ENCODE measurements at places on chromosomes 7 and 10.

GRCh38 chr7:2446676-2447075, 29.5 kb downstream of the GRIFIN start:
- DNase-seq: no peak

DNA sequence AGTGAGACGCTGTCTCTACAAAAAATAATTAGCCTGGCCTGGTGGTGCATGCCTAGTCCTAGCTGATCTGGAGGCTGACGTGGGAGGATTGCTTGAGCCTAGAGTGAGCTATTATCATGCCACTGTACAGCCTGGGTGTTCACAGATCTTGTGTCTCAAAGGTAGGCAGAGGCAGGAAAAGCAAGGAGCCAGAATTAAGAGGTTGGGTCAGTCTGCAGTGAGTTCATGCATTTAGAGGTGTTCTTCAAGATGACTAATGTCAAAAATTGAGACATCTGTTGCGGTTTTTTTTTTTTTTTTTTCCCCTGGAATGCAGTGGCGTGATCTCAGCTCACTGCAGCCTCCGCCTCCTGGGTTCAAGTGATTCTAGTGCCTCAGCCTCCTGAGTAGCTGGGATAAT, 5.4 kb downstream of the PPIA start:
- DNase-seq: no peak

DNA sequence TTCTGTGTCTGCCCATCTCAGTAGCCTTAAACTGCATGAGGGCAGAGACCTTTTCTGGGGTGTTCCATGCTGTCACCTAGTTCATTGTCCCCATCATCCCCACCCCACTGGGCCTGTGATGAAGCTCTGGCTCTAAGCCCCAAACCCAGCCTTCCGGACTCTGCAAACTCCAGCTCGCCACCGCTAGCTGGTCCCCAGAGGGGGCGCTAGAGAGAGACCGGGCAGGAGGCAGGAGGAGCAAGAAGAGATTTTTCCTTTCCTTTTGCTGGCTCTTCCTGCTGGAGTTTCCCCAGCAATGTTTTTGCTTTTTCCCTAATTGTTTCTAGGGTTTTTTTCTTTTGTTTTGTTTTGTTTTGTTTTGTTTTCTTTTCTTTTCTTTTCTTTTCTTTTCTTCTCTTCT, 234.4 kb downstream of the TEX36 start:
- DNase-seq: peak; percentile 25

GRCh38 chr7:157080111-157080730, 58.5 kb upstream of the UBE3C start:
- no peak for DNase-seq

DNA sequence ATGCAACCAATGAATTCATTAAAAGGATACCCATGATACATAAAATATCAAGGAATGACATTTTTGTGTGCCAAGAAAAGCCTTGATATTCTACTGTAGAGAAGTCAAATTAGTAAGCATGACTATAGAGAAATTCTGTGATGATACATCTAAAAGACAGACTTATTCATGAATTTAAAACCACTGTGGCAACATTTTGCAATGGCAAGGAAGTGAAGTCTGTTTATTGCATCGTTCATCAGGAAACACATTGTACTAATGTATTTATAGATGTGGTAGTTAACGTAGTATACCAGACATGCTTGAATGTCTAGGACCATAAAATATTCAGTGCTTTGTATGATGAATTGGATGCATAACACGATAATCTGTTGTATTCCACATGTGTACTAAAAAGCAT, 9.3 kb upstream of the CLEC5A start:
- no peak for DNase-seq

- DNase-seq: no peak
These were observed 44.2 kb downstream of the LRMDA start for GRCh38 chr10:75475460-75476182.

- DNase-seq: no peak
These were observed 171.5 kb upstream of the CDCA7L start for GRCh38 chr7:22117222-22117621.

DNA sequence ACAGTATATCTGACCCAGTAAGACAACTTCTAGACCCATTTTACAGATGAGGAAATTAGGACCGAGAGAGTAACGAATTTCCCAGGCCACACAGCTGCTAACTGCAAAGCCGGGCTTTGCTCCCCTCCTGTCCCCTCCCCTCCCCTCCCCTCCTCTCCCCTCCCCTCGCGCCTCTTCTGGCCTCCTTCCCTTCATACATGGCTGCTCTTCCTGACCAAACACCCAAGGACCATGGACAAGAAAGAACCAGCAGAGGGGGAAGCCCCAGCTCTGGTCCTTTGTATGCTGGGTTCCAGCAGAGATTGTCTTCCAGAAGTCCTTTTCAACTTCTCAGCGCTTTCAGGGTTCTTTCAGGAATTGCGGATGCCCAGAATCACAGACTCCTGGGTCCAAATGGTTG, 3.6 kb upstream of the TMEM72 start:
- DNase-seq: no peak

- no peak for DNase-seq
These were observed 290.8 kb upstream of the ZNF32 start for GRCh38 chr10:43939389-43939938.

DNA sequence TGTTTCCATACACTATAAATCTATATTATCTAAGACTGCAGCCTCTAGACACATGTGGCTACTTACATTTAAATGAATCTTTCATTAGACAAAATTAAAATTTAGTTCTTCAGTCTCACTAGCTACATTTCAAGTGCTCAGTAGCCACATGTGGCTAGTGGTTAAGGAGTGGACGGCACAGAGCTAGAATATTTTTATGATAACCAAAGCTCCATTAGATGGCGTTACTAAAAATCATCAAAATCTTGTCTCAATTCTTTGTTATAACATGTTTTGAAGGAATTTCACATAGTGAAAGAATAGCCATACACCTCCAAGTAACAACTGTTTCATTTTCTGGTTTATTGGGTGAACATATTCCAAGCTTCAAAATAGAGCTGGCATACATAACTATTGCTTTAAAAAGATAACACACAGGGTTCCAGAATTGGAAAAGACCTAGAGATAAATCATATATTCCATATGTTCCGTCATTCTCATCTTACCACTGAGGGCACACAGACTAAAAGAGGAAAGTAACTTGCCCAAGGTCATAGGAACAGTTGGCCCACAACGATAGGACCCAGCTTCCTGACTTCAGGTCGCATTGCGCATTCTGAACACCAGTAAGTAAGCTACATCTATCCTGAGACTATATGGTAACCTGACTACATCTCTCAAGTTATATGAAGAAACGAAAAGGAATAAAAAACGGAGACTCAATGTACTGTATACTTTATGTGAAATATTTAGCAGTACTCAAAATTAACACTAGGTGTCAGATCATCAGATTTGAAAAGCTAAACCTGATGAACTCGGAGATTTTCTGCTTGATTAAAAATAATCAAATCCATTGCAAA, 66.6 kb downstream of the CAV1 start:
- no peak for DNase-seq

DNA sequence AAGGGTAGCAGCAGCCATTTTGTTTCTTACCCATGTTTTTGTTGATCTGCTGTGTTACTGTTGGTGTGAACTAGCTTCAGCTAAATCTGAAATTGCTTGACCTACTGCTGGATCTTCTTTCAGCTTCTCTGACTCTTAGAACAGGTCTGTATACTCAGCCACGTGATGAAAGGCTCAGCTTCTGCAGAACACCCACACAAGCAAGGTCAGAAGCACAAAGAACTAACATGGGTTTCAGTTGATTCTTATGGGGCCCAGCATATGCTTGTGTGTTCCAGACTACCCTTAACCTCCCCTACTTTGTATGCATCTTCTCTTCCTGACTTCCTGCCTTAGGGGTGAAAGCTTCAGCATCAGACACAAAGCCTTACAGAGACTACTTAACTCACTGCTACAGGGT, 186.8 kb downstream of the HGF start:
- DNase-seq: no peak

GRCh38 chr7:100166317-100166940, 2.0 kb downstream of the GAL3ST4 start:
- no peak for DNase-seq

DNA sequence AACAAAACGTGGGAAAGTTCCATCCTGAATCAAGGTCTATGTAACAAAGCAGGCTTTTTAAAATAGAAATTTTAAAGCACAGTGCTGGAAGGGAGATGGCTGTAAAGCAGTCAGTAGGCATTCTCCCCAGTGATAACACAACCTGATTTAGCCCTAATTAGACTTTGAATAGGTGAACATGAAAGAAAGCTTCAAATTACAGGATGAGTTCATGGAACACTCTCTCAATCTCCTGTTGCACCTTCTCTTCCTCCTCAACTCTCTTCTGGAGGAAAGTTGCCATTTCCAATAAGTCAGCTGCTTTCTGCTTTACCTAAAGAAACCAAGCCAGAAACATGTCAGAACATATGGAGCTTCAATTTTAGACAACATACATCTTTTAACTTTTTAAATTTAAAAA, 20.1 kb downstream of the SFR1 start:
- no peak for DNase-seq

DNA sequence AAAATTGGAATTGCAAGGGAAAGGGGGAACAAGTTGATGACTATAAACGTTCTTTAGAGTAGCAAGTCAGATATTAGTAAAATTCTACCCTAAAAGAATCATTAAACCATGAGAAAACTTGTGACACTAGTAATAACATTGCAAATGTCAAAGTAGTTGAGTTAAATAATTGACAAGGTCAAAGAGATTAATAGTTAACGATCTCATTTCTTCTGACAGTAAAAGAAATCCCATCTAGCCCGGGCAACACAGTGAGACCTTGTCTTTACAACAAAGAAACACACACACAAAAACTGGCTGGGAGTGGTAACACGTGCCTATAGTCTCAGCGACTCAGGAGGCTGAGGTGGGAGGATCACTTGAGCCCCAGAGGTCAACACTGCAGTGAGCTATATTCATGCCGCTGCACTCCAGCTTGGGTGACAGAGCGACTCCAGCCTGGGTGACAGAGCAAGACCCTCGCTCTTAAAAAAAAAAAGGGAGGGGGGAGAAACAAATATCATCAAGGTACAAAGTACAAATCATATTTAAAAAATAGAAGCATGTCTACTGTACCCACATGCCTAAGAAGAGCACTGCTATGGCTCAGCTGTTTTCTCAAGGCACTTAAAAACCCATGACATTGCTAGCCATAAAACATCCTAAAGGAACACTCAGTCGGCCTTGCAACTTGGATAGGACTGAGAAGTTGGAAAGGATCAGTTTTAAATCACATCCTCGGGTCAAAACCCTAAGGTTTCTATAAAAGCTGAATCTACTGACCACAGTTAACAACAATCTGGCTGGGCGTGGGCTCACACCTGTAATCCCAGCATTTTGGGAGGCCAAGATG, 401.1 kb downstream of the PARD3 start:
- no peak for DNase-seq

DNA sequence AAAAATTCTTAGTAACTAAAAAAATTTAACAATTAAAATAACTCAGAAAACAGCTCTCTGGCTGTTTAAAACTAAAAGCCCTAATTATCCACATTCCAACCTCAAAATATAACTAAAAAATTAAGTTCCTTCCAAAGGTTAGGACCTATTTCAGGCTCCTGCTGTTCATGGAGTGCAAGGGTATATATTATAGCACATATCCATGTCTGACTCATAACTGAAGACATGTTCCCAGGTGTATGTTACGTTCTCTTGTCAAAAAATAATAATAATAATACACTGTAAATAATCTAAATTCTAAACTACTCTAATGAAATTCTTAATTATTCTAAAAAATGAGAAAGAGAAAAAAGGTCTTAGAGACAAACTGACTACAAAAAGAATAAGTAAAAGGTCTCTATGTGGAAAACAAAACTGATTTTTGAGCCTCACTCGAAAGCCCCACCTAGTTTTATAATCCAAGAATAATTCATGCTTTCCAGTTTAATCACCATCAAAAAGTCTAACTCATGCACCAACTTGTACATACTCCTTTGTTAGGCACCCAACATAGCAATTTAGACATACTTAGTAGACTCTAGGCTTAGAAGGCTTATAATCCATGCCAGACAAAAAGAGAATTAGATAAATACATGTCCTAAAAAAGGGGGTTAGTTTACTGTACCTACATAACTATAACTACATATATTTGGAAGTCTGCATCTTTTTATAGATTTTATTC, 171.4 kb downstream of the KMT2E start:
- DNase-seq: no peak

GRCh38 chr7:138982204-138982623, 1.0 kb upstream of the KIAA1549 start:
- no peak for DNase-seq

GRCh38 chr10:78109210-78109609, 75.5 kb downstream of the RPS24 start:
- no peak for DNase-seq

DNA sequence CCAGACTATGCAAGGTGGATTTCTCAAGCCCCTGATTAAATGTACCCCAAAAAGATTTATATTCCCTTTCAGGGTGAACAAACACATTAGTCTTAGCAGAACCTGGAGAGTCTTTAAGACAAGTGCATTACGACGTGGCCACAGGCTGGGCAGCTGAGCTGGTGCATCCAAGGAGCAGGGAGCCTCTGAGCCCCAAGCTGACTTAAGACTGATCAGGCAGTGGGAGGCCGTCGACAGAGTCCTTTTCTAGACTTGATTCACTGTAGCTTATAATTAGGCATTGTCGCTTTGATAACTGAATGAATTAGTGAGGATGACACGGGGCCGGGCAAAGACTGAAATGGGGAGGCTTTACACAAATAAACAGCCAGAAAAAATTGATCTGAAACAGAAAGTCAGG, 353.2 kb downstream of the GPAM start:
- DNase-seq: no peak

- DNase-seq: no peak
These were observed 38.6 kb downstream of the IL6 start for GRCh38 chr7:22765609-22766008.

DNA sequence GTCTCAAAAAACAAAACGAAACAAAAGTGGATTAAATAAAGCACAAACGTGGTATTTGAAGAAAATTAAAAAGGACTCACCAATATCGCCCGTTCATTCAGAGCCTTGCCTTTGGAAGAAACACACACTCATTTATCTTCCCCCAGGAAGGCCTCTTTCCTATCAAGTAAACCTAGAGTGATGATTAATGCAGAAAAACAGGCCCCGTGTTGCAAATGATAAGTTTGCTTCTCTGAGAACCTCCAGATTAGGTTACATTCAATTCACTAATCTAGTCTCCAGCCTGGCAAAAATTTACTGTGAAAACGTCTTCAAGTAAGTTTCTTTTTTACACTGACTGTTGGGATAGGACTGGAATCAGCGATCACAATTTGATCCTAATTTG, 78.0 kb upstream of the C1GALT1 start:
- DNase-seq: no peak

- DNase-seq: no peak
These were observed 54.5 kb upstream of the FAM180A start for GRCh38 chr7:135803143-135803542.

DNA sequence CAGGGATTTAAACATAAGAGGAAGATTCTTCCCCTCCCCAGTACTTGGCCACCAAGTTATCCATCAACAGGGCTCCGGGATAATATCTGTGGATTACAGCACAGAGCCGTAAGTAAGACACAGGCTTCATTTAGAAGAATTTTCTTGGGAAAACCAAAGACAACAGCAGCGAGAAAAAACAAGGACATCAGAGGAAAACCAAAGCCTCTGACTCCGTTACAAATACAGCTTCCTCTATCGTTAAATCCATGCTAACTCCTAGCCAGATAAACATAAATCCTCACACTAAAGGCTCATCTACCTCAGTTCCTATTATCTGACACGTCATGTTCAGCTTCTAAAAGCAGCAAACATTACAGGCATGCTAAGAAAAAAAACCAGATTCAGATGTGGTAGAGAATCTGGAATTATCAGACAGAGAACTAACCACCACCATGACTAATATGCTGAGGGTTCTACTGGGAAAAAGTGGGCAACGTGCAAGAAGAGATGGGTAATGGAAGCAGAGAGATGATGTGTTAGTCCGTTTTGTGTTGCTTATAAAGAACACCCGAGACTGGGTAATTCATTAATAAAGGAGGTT, 48.4 kb downstream of the BRI3 start:
- DNase-seq: no peak

Data from DND-41 (cell line).